ENCODE measurements at places on chromosomes 4 and X. TPM values are rescaled to one million over a fixed set of nuclear protein-coding genes. Genes with fewer than 3 reads are reported as not detected.

Gene DRD5
- not detected for total RNA-seq

DNA sequence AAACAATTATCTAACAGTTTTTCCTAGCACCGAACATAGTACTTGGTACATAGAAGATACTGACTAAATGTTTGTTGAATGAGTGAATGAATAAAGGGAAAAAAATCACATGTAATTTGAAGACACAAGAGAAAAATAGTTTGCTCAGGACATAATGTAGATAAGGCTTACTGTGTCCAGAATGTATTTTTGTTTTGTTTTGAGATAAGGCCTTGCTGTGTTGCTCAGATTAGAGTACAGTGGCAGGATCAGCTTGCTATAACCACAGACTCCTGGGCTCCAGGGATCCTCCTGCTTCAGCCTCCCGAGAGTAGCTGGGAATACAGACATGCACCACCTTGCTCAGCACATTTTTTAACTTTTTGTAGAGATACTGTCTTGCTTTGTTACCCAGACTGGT lies 6.5 kb downstream of the FAM199X start:
- no peak for DNase-seq
- H3K27me3 ChIP-seq: no peaks in the 10 kb centered on the region
- no peaks in the 10 kb centered on the region for H3K36me3 ChIP-seq
- H3K27ac ChIP-seq: no peak overlapping the region

Gene CCDC160
- not detected for total RNA-seq

DNA sequence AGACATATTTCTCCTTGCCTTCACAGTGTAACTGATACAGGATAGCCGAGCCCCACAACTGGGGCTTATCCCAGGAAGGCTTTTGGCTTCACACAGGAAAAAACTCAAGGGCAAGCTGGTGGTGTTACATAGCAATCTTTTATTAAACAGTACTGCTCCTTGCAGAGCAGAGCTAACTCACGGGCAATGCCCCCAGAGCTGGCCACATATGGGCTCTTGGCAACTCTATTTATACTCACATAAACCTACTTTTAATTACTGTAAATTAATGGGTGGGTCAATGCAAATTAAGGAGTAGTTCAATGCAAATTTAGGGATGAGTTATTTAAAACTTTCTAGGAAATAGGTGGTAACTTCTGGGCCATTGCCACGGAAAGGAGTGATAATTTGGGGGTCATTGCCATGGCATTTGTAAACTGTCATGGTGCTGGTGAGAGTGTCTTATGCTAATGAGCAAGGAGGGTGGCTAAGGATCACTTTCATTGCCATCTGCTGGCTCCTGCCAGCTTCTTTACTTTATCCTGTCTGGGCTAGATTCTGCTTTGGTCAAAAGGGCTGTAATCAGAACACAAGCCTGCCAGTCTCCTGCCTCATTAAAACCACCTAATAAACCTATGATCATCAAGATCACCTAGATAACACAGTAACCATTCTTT lies 288.8 kb downstream of the CENPC start:
- no peak overlapping the region for H3K4me3 ChIP-seq
- DNase-seq: no peak
- H3K27me3 ChIP-seq: no peaks in the 10 kb centered on the region
- no peak overlapping the region for H3K27ac ChIP-seq
- no peaks in the 10 kb centered on the region for H3K36me3 ChIP-seq

Gene LRIT3
- total RNA-seq: not detected
